BJ (cell line): ENCODE measurements at places on chromosomes 4 and X. TPM values are rescaled to one million over a fixed set of nuclear protein-coding genes. Genes with fewer than 3 reads are reported as not detected.

NKX3-2 gene
- polyA plus RNA-seq: 0.02 and 0.04 TPM in 2 replicates

MAML3 gene
- 1.6 and 1.9 TPM in 2 replicates for polyA plus RNA-seq

PLXNB3 gene
- polyA plus RNA-seq: 4.7 and 8.2 TPM in 2 replicates

PCDH18 gene
- 122 and 138 TPM in 2 replicates for polyA plus RNA-seq

SOWAHB gene
- polyA plus RNA-seq: 0.02 and 0.04 TPM in 2 replicates

PASD1 gene
- polyA plus RNA-seq: not detected in 2 replicates

PRKG2 gene
- polyA plus RNA-seq: 0.16 and 0.47 TPM in 2 replicates
